ENCODE measurements at places on chromosomes 7 and 10.

DNA sequence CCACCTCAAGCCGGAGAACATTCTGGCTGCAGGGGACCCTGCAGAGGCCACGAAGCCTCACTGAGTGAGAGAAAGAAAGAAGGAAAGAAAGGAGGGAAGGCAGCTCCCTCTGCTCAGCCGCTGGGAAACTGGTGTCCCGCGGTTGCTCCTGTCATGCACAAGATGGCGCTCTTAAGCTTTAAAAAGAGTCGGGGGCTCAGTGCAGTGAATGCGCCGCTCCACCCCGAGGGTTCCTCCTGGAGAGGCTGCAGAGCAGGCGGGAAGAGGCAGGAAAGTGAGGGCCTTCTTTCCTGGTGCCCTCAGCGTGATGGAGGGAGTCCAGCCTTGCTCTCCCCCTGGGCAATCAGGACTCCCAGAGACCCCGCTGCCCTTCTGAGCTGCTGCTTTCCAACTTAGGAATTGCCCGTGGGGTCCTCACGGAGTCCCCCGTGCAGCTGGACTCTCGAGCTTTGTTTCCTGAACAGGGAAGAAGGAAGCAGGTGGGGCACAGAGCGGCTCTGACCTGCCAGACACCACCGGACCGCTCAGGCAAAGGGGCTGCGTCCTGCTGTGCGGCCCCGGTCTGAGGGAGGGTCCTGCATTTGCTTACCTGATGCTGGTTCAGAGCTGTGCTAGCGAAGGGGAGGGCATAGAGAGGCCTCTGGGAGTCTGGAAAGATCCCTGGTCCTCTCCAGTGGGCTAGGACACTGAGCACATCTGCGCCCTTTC, 141.9 kb upstream of the MKI67 start:
- peak; percentile 2 for DNase-seq

- DNase-seq: no peak
These were observed 57.0 kb downstream of the SHTN1 start for GRCh38 chr10:116947841-116948529.

GRCh38 chr7:105816266-105816843, 60.0 kb downstream of the ATXN7L1 start:
- DNase-seq: no peak

- no peak for DNase-seq
These were observed 56.8 kb downstream of the HK1 start for GRCh38 chr10:69335063-69335587.

DNA sequence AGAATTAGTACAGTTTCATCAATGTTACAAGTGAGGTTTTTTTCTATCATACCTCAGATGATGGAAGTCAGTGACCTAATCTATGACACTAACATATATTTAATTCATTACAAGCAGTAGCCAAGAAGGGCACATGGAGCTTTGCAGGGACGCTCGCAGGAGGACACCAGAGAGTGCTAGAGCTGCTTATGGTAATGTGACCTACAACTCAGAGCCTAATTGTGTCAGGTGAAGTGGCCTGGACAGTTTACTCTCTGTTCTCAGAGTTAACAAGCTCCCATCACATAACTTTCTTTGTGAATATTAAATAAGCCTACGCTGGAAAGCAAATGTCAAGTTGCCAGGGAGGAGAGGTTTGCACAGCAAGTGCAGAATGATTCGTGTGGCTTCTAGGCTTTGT, 11.6 kb upstream of the CNNM2 start:
- DNase-seq: no peak

GRCh38 chr7:77281780-77282478, 82.3 kb upstream of the FGL2 start:
- no peak for DNase-seq

Data from NCI-H1436 treated with DMSO at 0.1 percent for 48 hours (cell line).